ENCODE measurements at places on chromosomes 1 and 21. TPM values are rescaled to one million over a fixed set of nuclear protein-coding genes. Genes with fewer than 3 reads are reported as not detected.

C1orf50 gene
- 4.1 TPM for total RNA-seq

ROR1 gene
- 5.2 TPM for total RNA-seq

CLCC1 gene
- 22.5 TPM for total RNA-seq

DIPK1A gene
- total RNA-seq: 5.0 TPM

CLCA4 gene
- total RNA-seq: not detected
